Activated T-cell treated with anti-CD3 and anti-CD28 coated beads, Interleukin-2, amount 50 U/mL, for 4 hours (primary cell): ENCODE measurements at places on chromosomes 4 and X. TPM values are rescaled to one million over a fixed set of nuclear protein-coding genes. Genes with fewer than 3 reads are reported as not detected.

DNA sequence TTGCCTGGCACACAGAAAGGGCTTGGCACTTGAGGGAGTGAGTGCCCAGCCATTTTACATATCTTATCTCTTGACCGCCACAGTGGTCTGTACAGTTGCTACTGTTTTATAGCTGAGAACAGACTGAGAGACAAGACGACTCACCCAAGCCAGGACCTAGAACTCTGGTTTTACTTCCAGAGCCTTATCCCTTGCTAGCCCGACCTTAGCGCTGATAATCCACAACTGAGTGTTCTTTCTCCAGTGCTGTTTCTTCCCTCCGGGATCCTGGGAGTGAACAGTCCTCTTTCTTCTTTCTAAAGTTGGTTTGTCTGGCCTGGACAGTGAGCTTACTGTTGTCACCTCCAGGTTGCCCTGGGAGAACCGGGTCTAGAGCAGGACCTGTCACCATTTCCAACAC is 52.5 kb upstream of the TADA2B start:
- no peak for DNase-seq

- no peak for DNase-seq
Measured at GRCh38 chr4:81164126-81164525, 50.9 kb downstream of the PRKG2 start.

GRCh38 chrX:55149242-55149641 is 60.4 kb downstream of the PAGE2 start:
- no peak for DNase-seq

DNA sequence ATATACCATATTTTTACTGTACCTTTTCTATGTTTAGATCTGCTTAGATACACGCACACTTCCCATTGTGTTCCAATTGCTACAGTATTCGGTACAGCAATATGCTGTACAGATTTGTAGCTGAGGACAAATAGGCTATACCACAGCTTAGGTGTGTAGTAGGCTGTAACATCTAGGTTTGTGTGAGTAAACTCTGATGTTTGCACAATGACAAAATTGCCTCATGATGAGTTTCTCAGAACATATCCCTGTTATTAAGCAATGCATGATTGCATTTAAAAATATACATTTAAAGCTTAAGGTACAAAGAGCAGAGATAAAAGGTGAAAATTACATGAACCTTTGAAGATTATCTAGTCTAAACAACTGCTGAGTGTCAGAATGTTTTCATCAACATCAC is 181.7 kb downstream of the ADGRA3 start:
- DNase-seq = no peak

- DNase-seq = no peak
Measured at GRCh38 chr4:153274967-153275366, 69.5 kb upstream of the MND1 start.

MAGEC2 gene
- not detected for total RNA-seq
